ENCODE measurements at places on chromosomes 1 and 21.
A peak's percentile ranks its signal among the peaks of the same experiment; 100 is the strongest.

GRCh38 chr1:53577761-53578100, 118.5 kb downstream of the DMRTB1 start:
- no peak for DNase-seq

GRCh38 chr1:152924191-152924590, 15.8 kb downstream of the IVL start:
- no peak for DNase-seq

DNA sequence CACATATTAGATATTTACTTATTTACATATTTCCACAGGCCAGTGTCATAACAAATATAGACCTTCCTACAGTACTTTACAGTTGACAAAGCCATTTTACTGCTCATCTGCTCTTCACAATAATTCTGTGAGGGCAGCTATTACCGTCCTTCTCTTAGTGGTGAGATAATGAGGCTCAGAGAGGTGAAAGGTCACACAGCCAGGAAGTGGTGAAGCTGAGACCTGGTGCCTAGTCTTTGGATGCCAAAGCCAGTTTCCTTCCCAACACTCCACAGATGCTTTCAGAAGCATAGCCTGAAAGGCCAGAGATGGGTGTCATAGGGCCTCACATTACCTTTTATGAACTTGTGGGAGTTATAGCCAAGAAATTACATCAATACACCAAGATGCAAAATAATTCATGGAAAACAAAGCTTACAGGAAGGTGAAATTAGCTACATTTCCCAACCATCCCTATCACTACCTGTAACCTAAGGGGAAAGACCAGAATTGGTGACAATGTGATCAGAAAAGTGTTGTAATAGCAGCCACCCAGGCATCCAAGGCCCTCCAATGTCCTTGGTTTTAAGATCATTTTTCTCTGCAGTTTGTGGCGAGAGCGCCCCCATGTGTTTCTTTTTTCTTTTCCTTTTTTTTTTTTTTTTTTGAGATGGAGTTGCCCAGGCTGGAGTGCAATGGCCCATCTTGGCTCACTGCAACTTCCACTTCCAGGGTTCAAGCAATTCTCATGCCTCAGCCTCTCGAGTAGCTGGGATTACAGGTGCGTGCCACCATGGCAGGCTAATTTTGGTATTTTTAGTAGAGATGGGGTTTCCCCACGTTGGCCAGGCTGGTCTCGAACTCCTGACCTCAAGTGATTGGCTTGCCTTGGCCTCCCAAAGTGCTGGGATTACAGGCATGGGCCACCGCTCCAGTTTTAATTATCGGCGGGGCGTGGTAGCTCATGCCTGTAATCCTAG, 26.5 kb upstream of the RPL11 start:
- no peak for DNase-seq

- peak; percentile 31 for DNase-seq
Observed at GRCh38 chr21:45640001-45640887, 3.3 kb upstream of the PCBP3 start.

DNA sequence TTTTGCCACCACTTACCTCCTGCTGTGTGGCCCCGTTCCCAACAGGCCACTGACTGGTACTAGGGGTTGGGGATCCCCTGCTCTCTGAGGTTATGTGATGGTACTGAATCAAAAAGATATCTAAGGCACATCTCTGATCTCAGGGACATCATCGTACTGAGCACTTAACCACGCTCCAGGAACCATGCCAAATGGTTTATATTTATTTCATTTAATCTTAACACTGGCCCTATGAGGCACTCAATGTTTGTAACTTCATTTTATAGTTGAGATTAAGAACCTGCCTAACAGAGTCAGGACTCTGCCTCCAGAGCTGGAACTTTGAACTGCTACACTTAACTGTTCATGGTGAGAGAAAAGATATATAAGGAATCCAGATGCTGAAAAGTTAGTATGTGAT, 98.0 kb upstream of the HP1BP3 start:
- DNase-seq = no peak
